ENCODE measurements at places on chromosomes 4 and X. TPM values are rescaled to one million over a fixed set of nuclear protein-coding genes. Genes with fewer than 3 reads are reported as not detected.

- no peak for DNase-seq
Observed at GRCh38 chr4:127857641-127858040, 23.1 kb upstream of the PLK4 start.

ASMT gene
- 0.62 TPM for total RNA-seq

GRCh38 chrX:133908223-133908955, 77.0 kb downstream of the GPC3 start:
- DNase-seq, result no peak

DNA sequence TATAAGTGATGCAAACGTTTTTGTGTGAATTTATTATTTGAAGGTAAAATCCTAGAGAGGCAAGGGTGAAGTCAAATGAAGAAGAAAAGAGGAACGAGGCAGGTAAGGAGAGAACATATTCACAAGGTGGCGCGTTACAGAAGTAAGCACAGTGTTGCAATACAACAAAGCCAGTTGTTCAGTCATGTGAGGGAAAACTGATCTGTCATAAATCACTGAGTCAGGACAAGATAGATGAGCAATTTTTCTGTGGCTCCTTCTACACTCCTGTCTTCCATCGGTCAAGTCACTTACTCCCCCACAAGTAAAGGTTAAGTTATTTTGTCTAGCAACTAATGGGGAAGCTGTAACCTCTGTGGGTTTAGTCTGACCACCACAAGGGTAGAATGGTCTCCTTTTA, 203.0 kb upstream of the GK2 start:
- no peak for DNase-seq

DNA sequence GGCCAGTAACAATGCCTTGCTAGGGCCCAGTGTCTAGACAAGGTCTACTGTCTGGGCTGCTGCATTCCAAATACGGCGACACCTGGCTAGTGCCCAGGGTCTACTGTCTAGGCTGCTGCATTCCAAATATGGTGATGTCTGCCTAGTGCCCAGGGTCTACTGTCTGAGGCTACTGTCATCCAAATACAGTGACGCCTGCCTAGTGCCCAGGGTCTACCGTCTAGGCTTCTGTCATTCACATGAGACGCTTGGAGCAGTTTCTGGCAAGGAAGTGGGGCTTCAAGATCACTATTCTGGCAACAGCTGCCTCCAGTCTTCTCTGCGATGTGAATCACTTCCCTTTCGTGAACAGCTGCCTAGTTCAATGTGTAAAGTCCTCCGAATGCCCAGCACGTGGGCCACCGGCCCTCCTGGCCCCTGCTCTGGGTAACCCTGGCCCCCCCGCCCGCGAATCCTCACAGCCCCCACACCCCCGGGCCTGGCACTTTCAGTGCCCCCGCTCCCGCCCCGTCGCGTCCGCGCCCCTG, 12.7 kb downstream of the ACOX3 start:
- DNase-seq, result no peak

All from occipital lobe (tissue), 3 donors.